T-helper 22 cell (primary cell): ENCODE measurements at places on chromosomes 2 and 18.

GRCh38 chr18:29309366-29309765, 1132.4 kb upstream of the CDH2 start:
- no peak for DNase-seq

DNA sequence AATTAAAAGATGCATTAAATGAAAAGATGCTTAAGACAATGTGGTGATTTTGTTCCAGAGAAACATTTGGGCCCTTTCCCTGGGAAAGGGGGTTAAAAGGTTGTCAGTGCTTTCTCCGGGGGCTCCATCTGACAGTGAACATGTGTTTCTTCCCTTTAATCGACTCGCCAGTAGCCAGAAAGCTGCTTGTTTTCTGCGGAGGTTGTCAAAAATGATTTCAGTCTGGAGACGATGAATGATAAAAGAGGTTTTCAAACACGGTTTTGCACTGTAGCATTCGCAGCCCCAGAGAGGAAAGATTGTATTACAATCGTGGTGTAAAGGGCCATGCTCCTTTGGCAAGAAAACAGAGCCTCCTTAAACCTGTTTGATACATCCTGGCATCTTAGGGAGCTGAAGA, 111.5 kb upstream of the MEIS1 start:
- DNase-seq = no peak

DNA sequence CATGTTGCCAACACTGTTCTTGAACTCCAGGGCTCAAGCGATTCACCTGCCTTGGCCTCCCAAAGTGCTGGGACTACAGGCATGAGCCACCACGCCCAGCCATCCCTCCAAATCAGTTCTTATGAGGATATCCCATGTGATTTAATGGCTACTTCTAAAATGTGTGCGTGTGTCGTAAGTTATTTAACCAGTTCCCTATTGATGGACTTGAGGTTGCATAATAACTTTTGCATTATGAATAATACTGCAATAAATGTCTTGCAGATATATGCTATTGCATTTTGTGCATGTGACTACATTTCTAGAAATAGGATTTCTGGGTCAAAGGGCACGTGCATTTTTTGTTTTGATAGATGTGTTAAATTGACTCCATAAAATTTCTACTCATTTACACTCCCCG, 19.0 kb downstream of the DIPK1C start:
- DNase-seq = no peak

GRCh38 chr2:84713441-84713840, 167.4 kb downstream of the TRABD2A start:
- no peak for DNase-seq

DNA sequence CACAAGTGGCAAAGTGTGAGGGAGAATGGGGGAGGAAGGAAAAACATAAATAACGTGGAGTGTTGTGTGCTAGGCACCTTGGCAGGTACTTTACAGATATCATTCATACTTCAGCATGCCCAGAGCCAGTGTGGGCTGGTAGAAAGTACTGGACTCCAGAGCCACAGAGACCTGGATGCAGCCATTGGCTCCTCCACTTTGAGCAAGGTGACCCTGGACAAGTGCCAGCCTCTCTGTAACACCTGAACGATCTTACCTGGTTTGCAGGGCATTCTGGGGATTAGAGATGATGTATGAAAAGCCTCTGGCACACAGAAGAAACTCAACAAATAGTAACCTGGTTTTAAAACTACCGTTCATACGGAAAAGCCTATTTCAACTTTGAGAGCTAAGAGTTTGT, 6.3 kb downstream of the LOXHD1 start:
- no peak for DNase-seq

DNA sequence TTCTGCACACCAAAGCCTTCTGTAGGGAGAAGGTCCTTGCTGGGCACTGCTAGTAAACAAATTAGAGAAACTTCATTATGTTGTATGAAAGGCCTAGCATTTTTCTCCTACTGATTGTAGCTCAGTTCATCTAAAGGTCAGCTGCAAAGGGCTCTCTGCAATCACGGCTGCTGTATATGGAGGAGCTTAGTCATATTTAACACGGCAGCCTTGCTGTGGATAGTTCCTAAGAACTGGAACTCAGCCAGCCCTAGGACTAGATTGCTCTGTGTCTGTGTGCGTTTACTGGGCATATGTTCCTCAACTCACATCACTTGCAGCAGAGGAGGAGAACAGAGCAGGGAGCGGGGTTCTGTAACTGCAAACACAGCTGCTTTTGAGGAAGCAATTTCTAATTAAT, 1103.9 kb upstream of the KLHL29 start:
- no peak for DNase-seq
